ENCODE measurements at places on chromosomes 2 and 18.

- DNase-seq, result no peak
Measured at GRCh38 chr18:79510731-79511241, 115.1 kb downstream of the NFATC1 start.

DNA sequence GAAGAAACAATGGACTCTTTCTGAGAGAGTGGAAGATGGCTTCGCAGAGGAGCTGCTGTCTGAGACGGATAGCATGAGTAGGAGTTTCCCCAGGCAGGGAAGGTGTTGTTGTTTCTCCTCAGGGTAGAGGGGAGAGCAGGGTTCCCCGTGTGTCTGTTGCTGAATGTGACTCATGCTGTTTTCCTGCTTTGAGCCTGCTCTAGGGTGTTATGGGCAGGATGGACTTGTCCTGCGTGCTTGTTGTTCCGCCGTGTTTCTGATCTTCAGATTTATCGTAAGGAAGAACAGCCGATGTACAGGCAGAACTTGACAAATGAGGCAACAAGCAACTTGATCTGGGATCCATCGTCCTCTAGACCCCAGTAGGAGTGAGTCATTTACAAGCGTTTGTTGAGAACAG is 19.7 kb upstream of the MYCN start:
- no peak for DNase-seq

GRCh38 chr18:61941948-61942471 is 49.2 kb upstream of the RNF152 start:
- DNase-seq, result no peak

DNA sequence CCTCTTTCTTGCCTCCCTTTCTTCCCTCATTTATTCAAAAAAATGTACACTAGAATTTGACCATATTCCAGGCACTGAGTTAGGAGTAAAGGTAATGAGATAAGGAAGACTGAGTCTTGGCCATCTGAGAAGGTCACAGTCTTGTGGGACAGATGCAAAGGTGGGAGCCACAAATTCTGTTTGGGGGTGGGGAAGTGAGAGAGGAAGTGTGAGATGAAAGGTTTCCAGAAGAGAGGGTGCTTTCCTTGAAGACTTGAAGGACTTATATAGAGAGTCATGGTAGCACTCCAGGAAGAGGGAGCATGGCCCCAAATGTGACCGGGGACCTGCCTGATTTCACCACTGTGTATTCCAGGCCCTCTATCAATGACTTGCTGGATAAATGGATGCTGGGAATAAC is 320.6 kb downstream of the LPIN1 start:
- DNase-seq, result no peak

GRCh38 chr2:32678825-32679224 is 51.0 kb downstream of the TTC27 start:
- DNase-seq, result no peak

GRCh38 chr2:191675807-191676721 is 1.9 kb upstream of the NABP1 start:
- DNase-seq, result peak; percentile 30

- no peak for DNase-seq
Measured at GRCh38 chr2:120600786-120601185, 134.9 kb upstream of the GLI2 start.

DNA sequence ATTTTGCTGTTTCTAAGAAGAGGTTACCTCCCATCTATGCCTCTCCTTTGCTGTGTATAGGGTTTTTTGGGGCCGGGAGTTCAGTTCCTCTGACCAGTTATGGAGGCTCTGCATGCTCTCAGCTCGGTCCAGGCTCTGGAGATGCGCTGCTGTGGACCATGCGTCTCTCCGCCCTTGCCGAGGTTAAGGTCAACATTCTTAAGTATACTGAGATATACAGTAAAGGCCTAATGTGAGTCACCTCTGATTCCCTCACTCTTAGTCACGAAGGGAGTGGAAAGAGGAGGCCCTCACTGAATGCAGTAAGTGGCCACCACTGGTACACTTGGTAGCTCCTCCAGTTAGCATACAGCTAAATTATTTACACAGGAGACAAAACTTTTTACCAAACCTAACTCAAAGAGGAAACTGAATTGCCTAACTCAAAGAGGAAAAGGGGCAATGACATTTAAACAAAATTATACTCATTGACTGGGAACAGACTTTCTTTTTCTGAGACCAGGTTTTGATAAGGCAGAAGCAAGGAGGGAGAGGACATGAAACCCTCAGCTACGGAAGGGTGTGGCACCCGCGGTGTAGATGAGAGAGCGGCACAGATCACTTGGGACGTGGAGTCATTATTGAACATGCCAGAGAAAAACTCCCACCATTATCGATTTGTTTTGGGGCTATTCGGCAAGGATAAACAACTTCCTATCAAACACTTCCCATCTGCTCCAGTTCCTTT is 98.7 kb downstream of the COPS8 start:
- DNase-seq, result no peak

GRCh38 chr18:3911413-3911812 is 461.4 kb downstream of the TGIF1 start:
- DNase-seq, result no peak

GRCh38 chr2:173407646-173408045 is 53.0 kb downstream of the CDCA7 start:
- DNase-seq, result no peak

GRCh38 chr18:28469946-28470345 is 293.0 kb upstream of the CDH2 start:
- DNase-seq, result no peak

- no peak for DNase-seq
Measured at GRCh38 chr2:144501118-144501517, 18.8 kb downstream of the ZEB2 start.

DNA sequence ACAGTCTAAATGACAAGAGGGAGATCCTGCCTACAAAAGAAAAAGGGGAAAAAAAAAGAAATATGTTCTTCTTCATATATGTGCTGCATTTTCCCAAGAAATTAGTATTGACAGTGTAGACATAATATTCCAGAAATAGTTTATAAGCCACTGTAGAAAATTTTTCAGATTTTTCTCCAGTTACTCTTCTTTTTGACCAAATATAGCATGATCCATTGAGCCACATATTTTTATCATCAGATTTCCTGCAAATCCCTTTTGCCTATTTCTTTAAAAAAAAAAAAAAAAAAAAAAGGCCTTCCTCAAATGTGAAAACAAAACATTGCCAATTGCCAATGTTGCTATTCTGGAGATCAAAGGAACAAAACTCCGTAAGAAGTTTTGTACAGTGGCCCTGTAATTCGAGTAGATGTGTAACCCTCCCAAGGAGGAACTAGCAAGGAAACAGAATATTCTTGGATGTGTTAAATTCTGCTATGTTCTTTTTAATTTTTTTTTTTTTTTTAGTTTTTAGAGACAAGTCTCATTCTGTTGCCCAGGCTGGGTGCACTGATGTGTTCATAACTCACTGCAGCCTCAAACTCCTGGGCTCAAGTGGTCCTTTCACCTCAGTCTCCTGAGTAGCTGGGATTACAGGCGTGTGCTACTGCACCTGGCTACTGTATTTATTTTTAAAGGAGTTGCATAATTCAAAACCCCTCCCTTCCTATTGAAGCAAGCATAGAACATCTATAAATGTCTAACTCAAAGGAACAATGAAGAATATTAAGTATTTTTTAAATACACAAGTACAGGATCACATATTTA is 12.5 kb upstream of the CABYR start:
- no peak for DNase-seq

- no peak for DNase-seq
Measured at GRCh38 chr2:237282568-237283128, 131.3 kb downstream of the COL6A3 start.

- DNase-seq, result no peak
Measured at GRCh38 chr2:238423561-238424312, 3.0 kb upstream of the ASB1 start.

GRCh38 chr18:51077217-51077616 is 47.2 kb downstream of the SMAD4 start:
- no peak for DNase-seq

GRCh38 chr18:57141208-57142129 is 5.4 kb upstream of the BOD1L2 start:
- no peak for DNase-seq

GRCh38 chr2:16640001-16640700 is 25.5 kb downstream of the CYRIA start:
- DNase-seq, result no peak

GRCh38 chr2:22946553-22946952 is 438.4 kb upstream of the KLHL29 start:
- no peak for DNase-seq

DNA sequence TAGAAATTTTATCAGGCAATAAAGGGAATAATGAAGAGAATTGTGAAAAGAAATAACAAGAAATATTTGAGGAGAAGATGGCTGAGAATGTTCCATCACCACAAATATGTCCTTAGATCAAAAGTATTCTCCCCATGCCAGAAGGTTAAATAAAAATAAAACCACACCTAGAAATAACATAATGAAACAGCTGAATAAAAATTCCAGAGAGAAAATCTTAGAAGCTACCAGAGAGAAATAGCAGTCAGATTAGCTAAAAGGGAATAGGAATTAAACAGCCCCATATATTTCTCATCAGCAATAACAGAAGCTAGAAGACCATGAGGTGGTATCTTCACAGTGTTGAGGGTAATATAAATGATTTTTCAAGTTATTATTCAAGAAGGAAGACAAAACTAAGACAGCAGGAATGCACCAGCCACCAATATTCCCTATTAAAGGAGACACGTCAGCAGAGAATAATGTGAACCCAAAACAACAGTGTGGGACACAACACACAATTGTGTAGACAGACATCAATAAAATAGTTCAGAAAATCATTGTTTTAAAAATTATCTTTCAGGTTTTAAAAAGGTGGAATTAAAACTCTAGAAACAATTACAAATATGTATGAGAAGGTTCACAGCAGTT is 82.0 kb upstream of the NEDD4L start:
- DNase-seq, result no peak

DNA sequence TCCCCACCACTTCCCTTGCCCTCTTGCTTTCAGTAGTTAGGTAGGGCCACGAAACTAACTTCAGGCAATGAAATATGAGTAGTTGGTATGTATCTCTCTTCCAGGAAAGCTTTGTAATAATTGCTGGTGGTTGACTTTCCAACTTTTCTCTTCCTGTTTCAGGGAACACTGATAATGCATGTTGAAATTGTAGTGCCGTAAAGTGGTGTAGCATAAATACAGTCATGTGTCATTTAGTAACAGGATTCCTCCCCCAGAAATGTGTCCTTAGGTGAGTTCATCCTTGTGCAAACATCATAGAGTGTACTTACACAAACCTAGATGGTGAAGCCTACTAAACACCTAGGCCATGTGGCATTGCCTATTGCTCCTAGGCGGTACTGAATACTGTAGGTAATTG is 429.2 kb downstream of the PID1 start:
- DNase-seq, result no peak

GRCh38 chr2:66186537-66186936 is 248.4 kb upstream of the MEIS1 start:
- no peak for DNase-seq

DNA sequence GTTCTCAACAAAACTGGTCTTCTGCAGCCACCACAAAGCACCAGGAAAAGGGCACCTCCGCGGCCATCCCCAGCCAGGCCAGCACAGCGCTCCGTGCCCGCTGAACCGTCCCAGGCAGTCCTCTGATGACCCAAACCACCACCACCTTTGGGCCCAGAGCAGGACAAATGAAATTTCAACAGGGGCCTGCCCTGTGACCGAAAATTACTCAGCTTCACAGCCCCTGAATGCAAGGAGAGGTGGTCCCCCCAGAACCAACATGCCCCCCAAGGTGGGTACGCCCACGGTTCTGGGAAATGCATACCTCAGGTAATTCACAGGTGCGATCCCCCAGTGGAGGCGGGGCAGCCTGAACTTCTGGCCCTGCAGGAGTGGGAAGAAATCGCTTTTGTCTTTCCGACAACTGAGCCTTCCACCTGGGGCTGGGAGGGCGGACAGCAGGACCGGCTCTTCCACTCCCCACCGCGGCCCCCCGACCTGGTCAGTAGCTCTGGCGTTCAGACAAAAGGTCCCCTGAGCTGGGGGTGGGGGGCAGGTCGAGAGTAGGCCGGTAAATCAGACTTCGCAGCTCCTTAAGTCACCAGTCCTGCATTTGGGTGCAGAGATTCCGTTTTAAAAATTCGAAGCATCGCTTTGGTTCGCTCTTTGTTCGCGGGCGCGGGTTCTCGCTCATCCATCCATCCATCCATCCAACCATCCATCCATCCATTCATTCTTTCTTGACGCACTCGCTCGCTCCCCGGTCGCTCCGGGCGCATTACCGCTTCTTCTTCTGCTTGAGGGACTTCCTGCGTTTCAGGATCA is 1.4 kb downstream of the ARL4C start:
- no peak for DNase-seq

- no peak for DNase-seq
Measured at GRCh38 chr2:177207101-177207500, 5.5 kb upstream of the HNRNPA3 start.

GRCh38 chr2:199760574-199760973 is 90.4 kb downstream of the FTCDNL1 start:
- DNase-seq, result no peak

- DNase-seq, result no peak
Measured at GRCh38 chr2:156164091-156164720, 168.3 kb downstream of the NR4A2 start.

All from activated T-cell treated with anti-CD3 and anti-CD28 coated beads for 48 hours (primary cell).